ENCODE measurements at places on chromosomes 12 and 14. TPM values are rescaled to one million over a fixed set of nuclear protein-coding genes. Genes with fewer than 3 reads are reported as not detected.

- H3K27me3 ChIP-seq = no peaks in the 10 kb centered on the region
- no peaks in the 10 kb centered on the region for H3K4me1 ChIP-seq
- peaks cover 4% of the 10 kb centered on the region for H3K36me3 ChIP-seq
- H3K27ac ChIP-seq = no peak overlapping the region
These were observed 25.4 kb downstream of the IL31 start for GRCh38 chr12:122148657-122149056.

DNA sequence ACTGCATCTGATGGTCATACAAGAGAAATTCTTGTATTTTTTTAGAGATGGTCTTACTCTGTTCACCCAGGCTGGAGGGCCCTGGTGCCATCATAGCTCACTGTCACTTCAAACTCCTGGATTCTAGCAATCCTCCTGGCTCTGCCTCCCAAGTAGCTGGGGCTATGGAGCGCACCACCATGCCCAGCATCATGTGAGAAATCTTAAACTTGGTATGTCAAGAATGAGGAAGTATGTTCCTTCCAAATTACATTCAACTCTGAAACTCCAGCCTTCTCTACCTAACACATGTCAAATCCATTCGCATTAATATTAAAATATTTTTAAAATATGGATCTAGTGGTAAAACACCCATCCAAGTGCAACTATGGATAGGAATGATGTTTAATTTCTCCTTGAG, 27.5 kb upstream of the CDKN3 start:
- no peak for DNase-seq
- H3K27ac ChIP-seq = no peak overlapping the region
- H3K4me3 ChIP-seq = no peak overlapping the region

DNA sequence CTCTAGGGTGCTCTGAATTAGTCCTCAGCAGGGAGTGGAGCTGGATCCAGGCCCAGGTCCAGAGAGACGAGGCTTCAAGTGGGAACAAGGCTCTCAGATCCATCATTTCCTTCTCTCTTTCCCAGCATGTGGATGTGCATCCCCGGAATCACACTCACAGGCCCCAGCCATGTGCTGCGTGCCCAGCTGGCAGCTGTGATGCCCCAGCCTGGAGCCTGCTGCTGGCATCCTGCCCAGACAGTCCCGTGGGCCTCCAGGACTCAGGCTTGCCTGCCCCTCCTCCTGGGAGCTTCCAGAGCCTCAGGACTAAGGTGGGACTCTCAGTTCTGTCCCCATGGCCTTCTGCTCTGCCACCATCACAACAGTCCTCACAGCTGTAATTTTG, 6.2 kb upstream of the KRT84 start:
- no peak overlapping the region for H3K4me3 ChIP-seq
- H3K4me1 ChIP-seq = no peaks in the 10 kb centered on the region
- no peak for DNase-seq
- H3K27ac ChIP-seq = no peak overlapping the region

GRCh38 chr12:92695577-92695976, 7.2 kb upstream of the PLEKHG7 start:
- H3K36me3 ChIP-seq = no peaks in the 10 kb centered on the region
- no peak overlapping the region for H3K27ac ChIP-seq
- DNase-seq = no peak
- no peaks in the 10 kb centered on the region for H3K27me3 ChIP-seq
- no peak overlapping the region for H3K4me3 ChIP-seq
- no peaks in the 10 kb centered on the region for H3K4me1 ChIP-seq

Gene FERMT2
- total RNA-seq = 0.16 TPM

Measured in naive thymus-derived CD4-positive, alpha-beta T cell (primary cell).